ENCODE measurements at places on chromosomes 13 and 19.

DNA sequence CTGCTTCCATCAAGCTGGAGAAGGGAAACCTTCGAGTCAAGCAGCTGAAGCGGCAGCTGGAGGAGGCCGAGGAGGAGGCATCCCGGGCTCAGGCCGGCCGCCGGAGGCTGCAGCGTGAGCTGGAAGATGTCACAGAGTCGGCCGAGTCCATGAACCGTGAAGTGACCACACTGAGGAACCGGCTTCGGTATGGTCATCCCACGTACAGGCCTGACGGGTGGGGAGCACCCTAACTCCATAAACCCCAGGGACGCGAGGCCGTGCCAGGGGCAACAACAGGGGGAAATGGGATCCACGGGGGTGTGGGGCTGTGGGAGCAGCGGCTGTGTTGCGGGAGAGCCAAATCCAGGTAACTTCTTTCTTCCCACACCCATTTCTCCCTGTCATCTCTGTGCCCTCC is 20.2 kb downstream of the KCNC3 start:
- DNase-seq = no peak

GRCh38 chr19:571566-571974 is 826 bp upstream of the BSG start:
- no peak for DNase-seq

GRCh38 chr13:110929104-110929777 is 14.4 kb upstream of the ANKRD10 start:
- DNase-seq = no peak

GRCh38 chr19:38057959-38058690 is 151.1 kb downstream of the SIPA1L3 start:
- no peak for DNase-seq

GRCh38 chr13:46908501-46908900 is 11.6 kb upstream of the HTR2A start:
- no peak for DNase-seq

GRCh38 chr13:112457081-112457480 is 80.9 kb downstream of the SPACA7 start:
- no peak for DNase-seq

- no peak for DNase-seq
These were observed 56.5 kb upstream of the HTR2A start for GRCh38 chr13:46953331-46953730.

- no peak for DNase-seq
These were observed 10.4 kb upstream of the GPR32 start for GRCh38 chr19:50759886-50760285.

DNA sequence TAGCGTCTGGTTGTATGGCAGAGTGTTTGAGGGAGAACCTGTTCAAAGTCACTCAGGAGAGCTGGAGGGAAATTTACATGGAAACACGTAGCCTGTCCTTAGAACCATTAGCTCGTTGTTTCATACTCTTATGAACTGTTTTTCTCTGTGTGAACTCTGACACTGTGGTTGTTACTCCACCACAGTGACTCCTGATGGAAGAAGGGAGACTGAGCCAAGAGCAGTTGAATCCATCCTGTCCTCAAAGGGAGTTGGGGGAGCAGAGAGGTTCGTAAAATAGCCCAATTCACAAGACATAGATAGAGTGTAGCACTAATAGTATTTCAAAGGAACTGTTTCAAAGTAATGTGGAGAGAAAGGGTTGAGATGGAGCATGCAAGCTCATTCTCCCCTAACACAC is 964.8 kb downstream of the PCDH9 start:
- no peak for DNase-seq

DNA sequence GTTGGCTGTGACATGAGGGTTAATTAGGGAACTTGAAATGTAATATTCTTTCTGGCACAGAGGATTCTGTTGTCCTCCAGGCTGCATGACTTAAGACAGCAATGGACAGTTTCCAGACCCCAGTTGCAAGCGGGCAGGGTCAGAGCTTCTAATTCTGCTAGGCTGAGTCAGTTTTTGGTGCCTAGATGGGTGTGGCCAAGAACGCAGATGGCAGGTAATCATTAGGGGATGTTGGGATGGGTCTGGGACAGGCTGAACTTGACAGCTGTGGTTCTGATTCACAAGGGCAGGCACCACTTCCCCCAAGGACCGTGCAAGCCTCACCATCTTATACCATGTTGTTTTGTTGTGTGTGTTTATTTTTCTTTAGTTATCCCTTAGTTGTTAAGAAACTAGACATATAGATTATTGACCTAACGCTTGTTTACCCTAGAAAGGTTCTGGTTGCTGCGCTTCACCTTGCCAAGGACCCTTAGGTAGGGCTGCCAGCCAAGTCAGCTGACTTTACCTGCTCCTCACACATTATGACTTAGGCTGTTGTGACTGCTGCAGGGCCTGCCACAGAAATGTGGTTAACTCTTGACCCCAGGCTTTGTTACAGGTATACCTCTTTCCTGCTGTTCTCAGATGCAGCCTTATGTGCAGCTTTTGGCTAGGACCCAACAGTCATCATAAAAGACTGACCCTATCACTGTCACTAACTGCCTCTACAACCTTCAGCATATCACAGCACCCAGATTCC is 117.7 kb upstream of the KLF12 start:
- no peak for DNase-seq

DNA sequence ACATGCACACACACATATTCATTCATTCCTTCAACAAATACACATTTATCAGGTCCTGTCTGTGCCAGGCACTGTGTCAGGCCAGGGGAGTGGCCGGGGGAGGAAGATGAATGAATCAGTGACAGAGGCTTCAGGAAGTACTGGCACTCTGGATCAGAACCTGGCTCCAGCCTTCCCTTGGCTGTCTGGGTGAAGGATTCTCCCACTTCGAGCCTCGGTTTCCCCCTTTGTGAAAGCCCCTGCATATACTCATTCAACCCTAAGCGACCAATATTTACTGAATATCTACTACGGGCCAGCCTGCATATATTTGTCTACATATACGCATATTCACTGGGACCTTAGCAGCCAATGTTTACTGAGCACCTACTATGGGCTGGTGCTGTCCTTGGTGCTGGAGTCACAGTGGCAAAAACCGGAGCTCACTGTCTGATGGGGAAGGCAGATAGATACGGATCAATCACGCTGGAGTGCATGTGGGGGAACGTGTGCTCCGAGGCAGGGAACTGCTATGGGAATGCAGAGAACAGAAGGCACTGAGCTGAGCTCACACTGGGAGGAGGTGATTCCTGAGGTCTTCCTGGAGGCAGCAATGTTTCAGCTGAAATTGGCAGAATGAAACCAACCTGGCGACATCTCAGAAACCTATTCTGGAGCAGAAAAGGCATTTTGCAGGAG is 636 bp upstream of the ZNF579 start:
- no peak for DNase-seq

- no peak for DNase-seq
These were observed 1.8 kb downstream of the ZNF460 start for GRCh38 chr19:57282011-57282643.

GRCh38 chr13:75279834-75280369 is 202.1 kb downstream of the TBC1D4 start:
- no peak for DNase-seq

DNA sequence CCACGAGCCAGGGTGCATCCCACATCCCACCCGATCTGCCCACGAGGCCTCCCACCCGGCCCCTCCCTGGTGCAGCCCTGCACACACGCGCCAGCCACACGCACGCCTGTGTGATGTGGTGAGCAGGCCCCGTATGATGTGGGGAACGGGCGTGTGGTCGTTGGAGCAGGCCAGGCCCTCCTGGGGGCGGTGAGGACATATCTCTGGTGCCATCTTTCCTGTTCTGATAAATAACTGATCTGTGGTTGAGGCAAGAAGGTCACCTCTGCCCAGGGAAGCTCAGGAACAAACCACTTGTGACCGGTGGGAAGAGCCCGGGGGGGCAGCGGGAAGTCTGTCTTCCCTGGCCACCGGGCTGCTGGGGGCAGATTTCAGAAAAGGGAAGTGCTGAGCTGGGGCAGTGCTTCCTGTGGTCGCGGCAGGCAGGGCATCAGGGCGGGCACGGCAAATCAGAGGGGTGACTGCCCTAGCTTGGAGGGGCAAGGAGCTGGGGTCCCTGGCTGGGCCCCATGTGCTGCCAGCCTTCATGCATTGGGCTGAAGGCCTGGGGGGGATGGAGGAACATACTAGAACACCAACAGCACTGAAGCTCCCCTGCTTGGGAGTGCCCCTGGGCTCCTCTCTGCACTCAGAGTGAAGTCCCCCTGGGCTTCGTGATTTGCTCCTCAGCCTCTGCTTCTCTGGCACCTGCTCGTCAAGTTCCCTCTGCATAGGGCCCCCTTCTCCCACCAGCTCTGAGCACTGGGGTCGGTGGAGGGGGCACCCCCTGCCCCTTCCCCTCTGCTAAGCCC is 35.2 kb upstream of the SLC7A10 start:
- DNase-seq = no peak

GRCh38 chr19:35069696-35070095 is 28.2 kb downstream of the HPN start:
- DNase-seq = no peak

- DNase-seq = no peak
These were observed 155.3 kb upstream of the LSM14A start for GRCh38 chr19:34017024-34017423.

- no peak for DNase-seq
These were observed 80.4 kb downstream of the DLEU7 start for GRCh38 chr13:50762969-50763567.

- no peak for DNase-seq
These were observed 16.3 kb upstream of the IGSF23 start for GRCh38 chr19:44597131-44597491.

DNA sequence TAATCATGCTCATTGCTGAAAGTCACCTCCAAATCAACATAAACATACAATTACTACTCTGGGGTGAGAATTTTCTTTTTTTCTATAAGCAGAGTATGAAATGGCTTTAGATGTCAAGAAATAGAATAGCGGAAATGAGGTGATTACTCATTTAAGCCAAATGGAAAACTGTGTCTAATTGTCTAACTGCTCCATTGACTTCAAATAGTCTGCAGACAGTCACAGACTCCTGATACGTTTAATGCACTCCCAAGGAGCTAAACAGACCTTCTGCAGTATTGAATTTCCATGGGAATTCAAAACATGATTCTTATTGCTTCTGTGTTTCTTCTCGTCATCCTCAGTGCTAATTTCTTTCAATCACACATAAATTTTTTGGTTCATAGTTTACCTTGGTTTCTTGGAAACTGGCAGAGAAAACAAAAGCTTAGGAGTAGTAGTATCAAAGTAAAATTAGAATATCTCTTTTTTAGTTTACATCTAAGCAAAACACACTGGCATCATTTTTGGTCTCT is 865.2 kb upstream of the SLC10A2 start:
- DNase-seq = no peak

DNA sequence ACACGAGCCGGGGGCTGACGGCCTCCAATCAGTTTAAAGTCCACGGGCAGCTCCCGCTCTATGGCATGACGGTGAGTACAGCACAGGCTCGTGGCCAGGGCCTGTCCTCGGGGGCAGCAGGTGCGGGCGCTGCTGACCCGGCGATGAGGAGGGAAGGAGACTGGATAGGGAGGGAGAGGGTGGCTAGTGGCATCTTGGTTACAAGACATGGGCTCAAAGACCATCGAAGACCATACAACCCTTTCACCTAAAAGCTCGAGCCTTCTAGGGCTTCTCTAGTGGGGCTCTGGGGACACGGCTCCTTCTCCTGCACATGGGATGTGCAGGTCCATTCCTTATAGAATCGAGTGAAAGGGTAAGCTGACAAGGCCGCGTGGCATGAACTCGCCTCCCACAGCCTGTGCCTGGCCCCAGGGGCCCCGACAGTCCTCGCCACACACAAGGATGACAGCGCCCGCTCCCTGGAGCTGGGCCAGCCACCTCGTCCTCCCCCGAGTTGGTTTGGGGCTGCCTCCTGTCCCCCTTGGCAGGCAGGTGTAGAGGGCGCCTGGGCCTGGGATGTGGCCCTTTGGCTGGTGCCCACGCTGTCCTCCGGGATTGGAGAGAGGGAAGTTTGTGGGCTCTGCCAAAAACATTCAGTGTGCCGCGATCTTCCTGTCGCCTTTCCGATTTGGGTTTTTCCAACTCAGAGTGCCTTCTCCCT is 137.6 kb downstream of the STK24 start:
- DNase-seq = no peak

- no peak for DNase-seq
These were observed 5.7 kb downstream of the FGF9 start for GRCh38 chr13:21676611-21677021.

- DNase-seq = no peak
These were observed 26.8 kb downstream of the RASA3 start for GRCh38 chr13:114105521-114106225.

DNA sequence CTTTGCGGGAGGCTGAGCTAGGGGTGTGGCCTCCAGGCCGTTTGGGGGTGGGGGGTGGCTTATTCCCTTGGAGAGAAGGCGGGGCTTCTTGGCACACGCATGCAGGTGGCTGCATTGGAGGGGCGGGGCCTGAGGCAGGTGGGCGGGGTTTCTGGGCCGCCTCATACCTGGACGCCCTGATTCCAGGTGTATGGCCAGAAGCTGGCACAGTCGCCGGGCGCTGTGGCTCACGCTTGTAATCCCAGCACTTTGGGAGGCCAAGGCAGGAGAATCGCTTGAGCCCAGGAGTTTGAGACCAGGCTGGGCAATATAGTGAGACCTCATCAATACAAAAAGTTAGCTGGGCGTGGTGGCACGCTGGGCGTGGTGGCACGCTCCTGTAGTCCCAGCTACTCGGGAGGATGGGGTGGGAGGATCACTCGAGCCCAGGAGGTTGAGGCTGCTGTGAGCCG is 7.8 kb downstream of the ABCA7 start:
- DNase-seq = no peak

DNA sequence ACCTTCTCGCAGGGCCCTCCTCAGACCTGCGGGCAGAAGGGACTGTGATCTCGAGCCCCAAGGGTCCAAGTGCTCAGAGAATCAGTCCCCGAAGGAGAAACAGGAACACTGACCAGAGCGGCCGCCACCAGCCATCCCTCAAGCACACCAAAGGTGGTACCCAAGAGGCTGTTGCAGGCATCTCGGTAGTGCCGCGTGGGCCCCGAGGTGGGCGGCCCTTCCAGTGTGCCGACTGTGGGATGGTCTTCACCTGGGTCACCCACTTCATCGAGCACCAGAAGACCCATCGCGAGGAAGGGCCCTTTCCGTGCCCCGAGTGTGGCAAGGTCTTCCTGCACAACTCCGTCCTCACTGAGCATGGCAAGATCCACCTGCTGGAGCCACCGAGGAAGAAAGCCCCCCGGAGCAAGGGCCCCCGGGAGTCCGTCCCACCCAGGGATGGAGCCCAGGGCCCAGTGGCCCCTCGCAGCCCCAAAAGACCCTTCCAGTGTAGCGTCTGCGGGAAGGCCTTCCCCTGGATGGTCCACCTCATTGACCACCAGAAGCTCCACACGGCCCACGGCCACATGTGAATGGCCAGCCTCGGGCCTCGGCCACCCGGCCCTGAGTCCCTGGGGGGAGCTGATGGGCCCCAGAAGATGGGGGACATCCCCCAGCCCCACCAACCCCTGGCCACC is 5.5 kb upstream of the ZNF135 start:
- no peak for DNase-seq

- DNase-seq = no peak
These were observed 650.0 kb downstream of the DIAPH3 start for GRCh38 chr13:59513686-59514085.
